ENCODE measurements at places on chromosomes 12 and 14. TPM values are rescaled to one million over a fixed set of nuclear protein-coding genes. Genes with fewer than 3 reads are reported as not detected.

- DNase-seq, result no peak
Observed at GRCh38 chr12:3130057-3130830, 53.1 kb downstream of the TSPAN9 start.

Gene FAM181A
- total RNA-seq, result not detected

Gene PLEKHH1
- total RNA-seq, result 1.4 TPM

DNA sequence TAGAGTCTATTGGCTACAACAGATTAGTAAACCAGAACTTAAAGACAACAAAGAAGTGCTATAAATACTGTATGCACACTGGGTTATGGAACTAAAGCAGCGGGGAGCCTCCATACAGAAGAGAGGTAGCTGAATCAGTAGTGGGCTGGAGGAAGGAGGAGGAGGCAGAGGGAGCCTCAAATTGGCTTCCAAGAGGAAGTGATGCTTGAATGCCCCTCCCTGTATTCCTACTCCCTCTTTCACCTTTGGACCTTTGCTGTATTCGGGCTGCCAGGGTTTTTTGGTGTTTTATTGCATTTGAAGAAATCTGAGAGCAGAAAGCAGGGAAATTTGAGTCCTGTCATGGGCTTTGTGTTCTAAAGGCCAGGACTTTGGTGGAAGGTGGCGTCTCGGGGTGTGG, 104.0 kb upstream of the PTPRB start:
- no peak for DNase-seq

Gene ABCD4
- 116 TPM for total RNA-seq

Gene FGF6
- not detected for total RNA-seq

GRCh38 chr12:69639400-69640016, 28.8 kb upstream of the LRRC10 start:
- peak; percentile 22 for DNase-seq

DNA sequence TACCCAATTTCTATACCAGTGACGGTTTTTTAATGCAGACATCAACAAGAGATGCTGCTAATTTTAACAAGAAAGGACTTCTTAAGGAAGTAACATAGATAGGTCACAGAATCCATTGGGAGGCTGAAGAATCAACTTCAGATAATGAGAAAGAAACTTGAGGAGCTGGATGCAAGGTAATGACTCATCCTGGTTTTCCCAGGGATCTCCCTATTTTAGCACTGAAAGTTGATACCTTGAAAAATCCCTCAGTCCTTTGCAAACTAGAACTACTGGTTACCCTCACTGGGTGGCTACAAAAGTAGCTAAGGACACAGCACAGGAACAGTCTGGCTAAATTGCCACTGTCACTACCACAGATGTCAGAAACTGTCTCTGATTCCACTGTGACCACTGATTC, 561.9 kb downstream of the FLRT2 start:
- DNase-seq, result no peak

- DNase-seq, result no peak
Observed at GRCh38 chr14:74391479-74391878, 34.5 kb downstream of the SYNDIG1L start.

DNA sequence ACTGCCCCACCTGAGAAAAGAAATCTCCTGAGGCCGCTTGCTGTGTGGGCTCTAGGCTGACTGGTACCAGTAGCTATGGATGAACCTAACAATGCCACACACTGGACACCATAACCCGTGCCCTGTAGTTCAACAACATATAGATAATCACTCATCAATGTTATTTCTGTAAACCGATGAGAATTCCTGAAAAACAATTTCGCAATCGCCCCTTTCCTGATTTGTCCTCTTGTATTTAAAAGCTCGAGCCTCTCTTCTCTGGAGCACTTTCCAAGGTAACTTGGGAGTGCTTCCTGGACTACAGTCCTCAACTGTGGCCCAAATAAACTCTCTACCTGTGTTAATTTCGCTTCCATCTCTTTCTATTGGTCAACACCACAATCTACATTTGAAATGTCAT, 26.1 kb upstream of the PPP2R5C start:
- no peak for DNase-seq

Gene KRT81
- not detected for total RNA-seq

DNA sequence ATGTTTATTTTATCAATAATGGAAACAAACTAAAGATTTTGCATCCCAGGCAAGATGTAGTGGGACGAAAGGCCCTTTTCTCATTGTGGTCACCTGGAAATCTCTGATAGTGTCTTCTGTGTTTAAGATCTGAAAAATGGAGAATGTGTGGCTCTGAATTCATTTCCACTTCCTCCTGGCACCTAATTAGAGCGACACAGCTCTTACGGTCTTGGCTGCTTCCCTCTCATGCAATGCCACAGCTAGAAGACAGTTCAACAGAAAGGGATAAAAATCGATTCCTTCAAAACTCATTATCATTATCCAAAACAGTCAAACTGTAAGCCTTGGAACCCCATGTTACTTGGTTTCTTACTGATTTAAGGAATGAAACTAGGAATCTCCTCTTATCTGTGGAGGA, 9.3 kb downstream of the ST8SIA1 start:
- DNase-seq, result no peak

DNA sequence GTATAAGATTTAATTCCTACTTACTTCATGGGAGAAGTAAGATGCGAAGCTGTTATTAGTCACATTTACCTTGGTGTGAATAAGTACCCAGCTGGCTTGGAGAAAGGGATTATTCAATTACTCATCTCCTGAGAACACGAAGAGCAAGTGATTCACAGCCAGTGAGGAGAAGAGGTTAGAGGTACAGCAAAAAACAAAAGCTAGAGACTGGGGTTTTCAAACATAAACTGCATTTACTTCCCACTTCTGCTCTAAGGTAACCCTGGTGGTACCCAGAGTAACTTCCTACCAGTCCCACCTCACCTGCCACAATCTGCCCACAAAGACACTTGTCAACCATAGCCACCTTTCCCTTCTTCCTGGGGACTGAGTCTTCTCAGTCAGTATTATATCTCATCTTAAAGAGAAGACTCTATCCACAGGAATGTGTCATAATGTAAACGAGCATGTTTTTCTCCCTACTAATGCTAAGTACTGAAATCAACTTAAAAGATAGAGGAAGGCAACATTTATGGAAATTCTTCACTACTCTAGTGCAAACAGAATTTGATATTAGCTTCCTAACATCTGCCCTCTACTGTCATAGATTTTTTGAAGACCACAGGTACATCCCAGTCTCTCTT, 6.0 kb upstream of the IL22 start:
- DNase-seq, result no peak

DNA sequence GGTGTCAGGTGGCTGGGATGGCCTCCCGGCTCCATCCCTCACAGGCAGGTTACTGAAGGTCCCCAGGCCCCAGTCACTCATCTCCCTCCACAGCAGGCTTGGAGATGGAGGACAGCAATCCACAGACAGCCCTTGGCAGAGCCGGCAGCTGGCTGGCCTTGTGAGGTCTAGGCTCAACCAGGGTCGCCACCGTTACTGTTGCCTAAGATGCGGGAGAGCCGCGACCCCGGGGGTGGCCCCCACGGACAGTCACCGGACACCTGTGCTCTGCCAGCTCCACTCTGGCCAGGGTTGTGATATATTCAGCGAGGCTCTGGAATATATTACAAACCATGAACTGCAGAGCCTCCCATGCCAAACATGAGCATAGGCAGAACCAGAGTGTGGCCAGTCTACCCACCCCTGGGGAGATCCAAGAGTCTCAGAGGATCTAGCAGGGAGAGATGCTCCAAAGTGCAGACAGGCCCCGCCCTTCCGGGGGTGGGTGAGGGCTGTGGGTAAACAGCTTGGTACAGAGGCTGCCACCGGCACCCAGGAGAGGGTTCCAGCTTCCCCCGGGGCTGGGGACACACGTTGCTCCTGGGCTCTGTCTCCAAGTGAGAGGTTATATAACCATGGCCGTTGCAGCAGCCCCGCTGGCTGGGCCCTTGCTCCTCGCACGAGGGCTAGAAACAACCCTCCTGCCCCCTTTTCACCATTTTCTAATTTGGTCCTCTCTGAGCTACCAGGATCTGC, 55.9 kb upstream of the DIO3 start:
- DNase-seq, result no peak

DNA sequence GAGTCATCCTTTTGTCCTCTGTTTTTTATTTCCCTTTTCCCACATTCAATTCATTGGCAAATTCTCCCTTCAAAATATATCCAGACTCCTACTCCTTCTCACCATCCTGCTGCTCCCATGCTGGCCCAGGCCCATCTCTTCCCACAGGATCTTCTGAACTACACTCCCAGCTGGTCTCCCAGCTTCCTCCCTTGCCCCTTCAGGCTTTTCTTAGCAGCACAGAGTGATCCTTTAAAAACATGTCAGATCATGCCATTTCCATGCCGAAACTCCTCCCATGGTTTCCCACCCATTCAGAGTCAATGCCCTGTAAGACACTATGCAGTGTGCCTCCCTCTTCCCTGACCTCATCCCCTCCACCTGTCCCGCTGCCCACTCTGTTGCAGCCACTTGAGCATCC, 2.4 kb upstream of the KRT84 start:
- DNase-seq, result no peak

GRCh38 chr12:94618995-94619695, 31.2 kb downstream of the TMCC3 start:
- DNase-seq, result no peak

- no peak for DNase-seq
Observed at GRCh38 chr14:21203470-21204166, 47.8 kb upstream of the OR5AU1 start.

Gene SERPINA9
- not detected for total RNA-seq

DNA sequence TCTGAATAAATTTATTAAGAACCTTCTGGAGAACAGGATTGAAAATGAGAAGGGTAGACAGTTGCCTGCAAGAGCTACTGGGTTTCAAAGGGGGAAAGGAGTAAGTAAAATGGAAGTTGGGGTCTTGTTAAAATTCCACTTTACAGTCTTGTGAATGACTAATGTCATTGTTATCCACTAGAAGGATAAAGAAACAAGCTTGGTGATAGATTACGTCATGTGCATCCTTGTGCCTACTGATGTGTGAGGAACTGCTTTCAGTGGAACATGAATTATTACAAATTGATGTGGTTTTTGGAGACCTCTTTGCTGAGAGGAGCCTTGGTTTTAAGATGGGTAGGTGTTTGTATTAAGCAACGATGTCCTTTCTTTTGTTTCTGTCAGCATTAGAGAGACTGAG, 272.5 kb upstream of the PRICKLE1 start:
- no peak for DNase-seq

- no peak for DNase-seq
Observed at GRCh38 chr12:111578276-111578970, 20.7 kb downstream of the ATXN2 start.

DNA sequence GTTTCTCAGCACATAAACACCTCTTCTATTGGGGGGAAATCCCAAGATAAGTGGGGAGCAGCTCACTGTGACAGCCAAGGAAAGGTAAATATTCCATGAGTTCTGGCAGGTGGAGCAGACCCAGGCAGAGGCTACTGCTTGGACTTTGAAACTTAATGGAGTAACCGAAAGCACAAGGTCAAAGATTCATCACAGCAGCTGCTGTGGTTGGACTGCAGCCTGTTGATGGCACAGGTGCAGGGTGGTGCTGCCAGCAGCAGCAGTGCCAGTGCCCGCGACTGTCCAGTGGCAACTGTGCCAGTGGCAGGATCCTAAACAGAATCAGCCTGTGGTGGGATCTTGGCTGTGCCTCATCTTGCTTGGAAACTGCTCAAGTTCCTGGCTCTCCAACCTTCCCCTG, 81.4 kb upstream of the ARID2 start:
- no peak for DNase-seq

DNA sequence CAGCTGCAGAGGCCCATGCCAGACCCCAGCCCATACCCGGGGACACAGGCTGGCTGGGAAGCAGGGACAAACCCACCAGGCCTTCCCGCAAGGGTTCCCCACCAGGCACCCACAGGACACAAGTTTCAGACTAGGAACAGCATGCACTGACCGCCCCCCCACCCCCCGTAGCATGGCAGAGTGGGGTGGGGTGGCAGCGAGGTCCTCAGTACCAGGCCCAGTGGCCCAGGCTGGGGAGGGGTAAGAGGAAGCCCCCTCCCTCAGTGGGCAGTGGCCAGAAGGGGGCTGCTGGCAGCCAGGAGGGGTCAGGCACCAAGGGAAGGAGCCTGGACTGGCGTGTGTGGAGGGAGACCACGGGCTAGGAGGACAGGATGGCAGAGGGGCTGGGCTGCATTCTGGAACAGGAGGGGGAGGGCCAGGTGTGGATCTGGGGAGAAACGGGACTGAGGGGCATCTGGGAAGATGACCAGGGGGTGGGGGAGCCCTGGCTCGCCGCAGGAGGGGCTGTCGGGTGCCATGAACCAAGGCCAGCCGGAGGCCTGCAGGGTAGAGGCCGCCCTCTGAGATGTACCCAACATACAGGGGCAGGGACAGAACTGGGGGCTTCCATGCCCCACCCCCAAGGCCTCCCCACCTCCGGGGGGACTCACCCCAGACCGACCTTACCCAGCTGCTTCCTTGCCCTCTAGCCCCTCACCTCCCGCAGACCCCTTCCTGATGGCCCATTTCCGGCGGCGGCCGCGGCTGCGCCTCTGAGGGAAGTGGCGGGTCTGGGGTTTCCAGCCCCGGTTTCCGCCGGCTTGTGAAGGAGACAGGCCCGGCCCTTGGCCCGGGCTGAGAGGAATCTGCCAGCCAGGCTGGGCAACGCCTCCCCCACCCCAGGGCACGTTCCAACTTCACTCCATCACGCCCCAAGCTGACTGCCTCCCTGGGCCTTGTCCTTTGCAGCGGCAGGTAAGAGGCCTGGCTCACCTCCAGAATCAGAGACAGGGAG, 5.6 kb upstream of the JAG2 start:
- DNase-seq, result peak; percentile 20

GRCh38 chr14:70894868-70895267, 12.4 kb upstream of the PCNX1 start:
- no peak for DNase-seq

DNA sequence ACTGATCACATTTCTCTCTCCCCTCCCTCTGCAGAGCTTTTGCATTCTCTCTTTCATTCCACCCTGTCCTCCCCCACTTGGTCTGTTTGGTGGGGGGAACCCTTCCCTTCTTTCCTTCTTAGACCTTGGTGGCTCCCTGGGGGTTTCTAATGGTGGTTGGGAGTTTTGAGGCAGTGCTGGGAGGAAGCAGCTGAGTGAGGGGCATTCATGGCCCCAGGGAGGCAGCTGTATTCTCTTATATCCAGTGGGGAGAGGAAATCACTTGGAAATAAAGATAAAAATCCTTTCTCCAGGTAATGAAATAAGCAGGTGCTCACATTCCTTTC, 13.3 kb downstream of the NGDN start:
- DNase-seq, result no peak

DNA sequence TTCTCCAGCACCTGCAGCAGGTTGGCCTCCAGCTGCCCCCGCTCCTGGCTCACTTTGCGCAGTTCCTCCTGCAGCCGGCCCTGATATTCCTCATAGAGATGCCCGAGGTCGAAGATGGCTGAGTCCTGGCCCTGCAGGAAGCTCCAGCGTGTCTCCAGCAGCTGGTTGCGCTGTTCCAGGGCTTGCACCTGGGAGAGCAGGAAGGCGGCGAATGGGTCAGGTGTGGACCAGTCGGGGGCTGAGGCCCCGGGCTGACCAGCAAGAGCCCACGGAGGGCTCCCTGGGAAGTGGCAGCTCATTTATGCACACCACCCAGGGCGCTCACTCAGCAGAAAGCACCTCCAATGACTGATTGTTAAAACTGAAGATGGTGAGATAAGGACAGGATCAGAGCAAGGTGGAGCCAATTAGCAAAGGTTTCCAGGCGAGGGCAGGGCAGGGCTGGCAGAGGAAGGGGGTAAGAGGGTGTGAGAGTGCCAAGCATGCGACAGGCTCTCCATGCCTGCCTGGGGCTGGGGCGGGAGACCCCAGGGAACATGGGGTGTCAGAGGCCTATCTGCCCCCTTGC, 6.3 kb downstream of the KRT80 start:
- no peak for DNase-seq

Gene DDN
- total RNA-seq, result 0.18 TPM

GRCh38 chr12:3342051-3342450, 149.0 kb upstream of the PRMT8 start:
- no peak for DNase-seq

Gene NANOG
- total RNA-seq, result not detected

Gene TCL1B
- 0.47 TPM for total RNA-seq

Data from naive thymus-derived CD8-positive, alpha-beta T cell (primary cell).